ENCODE measurements at places on chromosomes 5 and 9. TPM values are rescaled to one million over a fixed set of nuclear protein-coding genes. Genes with fewer than 3 reads are reported as not detected.

DNA sequence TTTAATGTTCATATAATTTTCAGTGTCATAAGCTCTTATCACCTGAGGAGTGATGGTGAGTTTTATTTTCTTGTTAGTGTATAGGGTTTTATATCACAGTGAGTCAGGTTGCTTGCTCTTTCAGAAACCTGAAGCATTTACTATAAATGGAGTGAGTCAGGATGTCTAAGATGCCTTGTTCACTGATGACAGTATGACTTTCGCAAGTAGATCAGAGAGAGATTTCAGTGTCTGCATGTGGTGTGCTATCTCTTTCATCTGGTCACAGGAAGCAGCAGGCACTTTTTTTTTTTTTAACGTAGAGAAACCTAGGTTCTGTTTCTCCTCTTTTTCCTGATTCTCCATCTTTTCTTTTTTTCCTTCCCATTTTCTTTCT, 237.1 kb downstream of the DMRTA1 start:
- H3K4me3 ChIP-seq, result no peak overlapping the region
- H3K36me3 ChIP-seq, result no peaks in the 10 kb centered on the region
- no peak for DNase-seq
- no peak overlapping the region for H3K27ac ChIP-seq

DNA sequence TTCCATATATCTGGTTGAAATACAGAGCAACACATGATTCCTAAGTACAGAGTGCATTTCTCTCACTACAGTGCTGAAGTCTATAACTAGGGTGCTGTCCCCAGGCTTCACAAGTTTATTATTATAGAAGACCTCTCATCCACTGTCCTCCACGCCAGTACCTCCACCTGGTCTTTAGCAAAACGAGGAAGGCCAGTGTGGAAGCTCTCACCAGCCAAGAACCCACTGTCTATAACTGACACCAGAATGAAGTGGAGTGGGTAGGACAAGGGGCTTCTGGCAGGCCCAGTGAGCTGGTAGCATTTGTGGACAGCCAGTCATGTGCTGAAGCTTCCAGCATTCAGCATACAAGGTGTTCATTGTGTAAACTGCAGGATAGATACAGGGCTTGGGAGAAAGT, 430.7 kb downstream of the GADD45G start:
- DNase-seq, result no peak
- H3K4me3 ChIP-seq, result no peak overlapping the region
- H3K36me3 ChIP-seq, result no peaks in the 10 kb centered on the region
- H3K27ac ChIP-seq, result no peak overlapping the region
- H3K4me1 ChIP-seq, result no peaks in the 10 kb centered on the region

Gene NEURL1B
- total RNA-seq, result 34.1 TPM

Gene PGM5
- 573 TPM for total RNA-seq

DNA sequence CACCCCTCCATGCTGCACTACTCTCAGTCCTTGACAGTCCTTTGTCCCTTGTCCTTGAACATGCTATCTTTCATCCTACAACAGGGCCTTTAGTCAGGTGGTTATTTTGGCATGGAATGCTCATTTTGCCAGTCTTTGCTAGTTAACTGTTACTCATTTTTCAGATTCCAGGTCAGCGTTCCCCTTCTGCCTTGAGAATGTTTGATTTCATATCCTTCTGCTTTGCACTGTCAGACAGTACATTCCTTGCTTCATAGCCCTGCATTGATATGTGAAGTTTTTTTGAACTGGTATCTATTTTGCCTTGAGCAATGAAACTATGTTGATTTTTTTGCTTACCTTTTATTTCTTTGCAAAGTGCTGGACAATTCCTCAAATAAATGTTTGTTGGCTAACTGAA, 638.2 kb upstream of the SEMA6A start:
- DNase-seq, result no peak
- no peaks in the 10 kb centered on the region for H3K27me3 ChIP-seq
- H3K4me1 ChIP-seq, result no peaks in the 10 kb centered on the region
- no peaks in the 10 kb centered on the region for H3K36me3 ChIP-seq

Gene SCGB3A2
- not detected for total RNA-seq

Gene OMD
- 22.8 TPM for total RNA-seq

DNA sequence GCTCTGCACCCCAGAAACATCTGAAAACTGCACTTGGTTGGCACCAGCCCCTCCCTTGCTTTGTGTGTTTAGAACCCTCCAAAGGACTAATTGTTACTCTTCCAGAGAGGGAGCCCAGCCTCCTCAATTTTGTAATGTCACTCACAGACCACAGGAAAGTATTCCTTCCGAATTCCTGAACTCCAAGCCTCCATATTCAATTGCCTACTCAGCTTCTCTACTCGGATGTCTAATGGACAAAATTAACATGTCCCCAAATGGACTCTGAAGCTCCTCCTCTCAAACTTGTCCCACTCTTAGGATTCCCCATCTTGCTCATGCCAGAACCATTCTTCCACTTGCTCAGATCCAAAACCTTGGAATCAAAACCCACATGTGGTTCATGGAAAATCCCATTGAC, 3.9 kb upstream of the TMEM171 start:
- H3K27me3 ChIP-seq, result peaks cover 20% of the 10 kb centered on the region
- no peaks in the 10 kb centered on the region for H3K36me3 ChIP-seq
- H3K4me3 ChIP-seq, result no peak overlapping the region
- no peak overlapping the region for H3K27ac ChIP-seq
- no peak for DNase-seq

DNA sequence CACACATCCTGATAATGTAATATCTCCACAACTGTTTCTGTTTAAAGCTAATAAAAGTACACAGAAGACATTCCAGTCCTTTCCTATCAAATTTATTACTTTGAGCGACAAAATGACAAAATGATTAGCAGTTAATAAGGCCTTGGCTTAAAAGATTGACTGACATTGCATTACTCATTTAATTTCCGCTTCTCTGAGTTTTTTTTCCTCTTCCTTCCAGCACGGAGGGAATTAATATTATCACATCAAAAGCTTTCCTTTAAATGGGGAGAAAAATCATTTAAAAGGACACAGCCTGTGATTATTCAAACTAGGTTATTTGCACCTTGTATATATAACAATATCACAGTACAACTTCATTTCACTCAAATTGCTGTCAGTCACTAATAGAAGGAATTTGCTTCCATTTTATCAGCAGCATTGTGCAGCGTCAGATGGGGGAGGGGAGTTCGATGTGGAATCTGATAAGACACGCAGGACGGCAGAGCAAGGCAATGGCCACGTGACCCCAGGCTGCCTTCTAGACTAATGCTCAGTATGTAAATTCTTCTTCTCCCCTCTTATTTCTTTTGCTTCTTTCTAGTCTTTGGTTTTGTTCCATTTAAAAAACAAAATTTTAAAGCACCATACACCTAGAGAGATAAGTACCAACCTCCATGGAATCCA, 400.5 kb downstream of the IRX1 start:
- DNase-seq, result no peak
- no peaks in the 10 kb centered on the region for H3K4me1 ChIP-seq
- H3K27ac ChIP-seq, result no peak overlapping the region
- H3K36me3 ChIP-seq, result no peaks in the 10 kb centered on the region

DNA sequence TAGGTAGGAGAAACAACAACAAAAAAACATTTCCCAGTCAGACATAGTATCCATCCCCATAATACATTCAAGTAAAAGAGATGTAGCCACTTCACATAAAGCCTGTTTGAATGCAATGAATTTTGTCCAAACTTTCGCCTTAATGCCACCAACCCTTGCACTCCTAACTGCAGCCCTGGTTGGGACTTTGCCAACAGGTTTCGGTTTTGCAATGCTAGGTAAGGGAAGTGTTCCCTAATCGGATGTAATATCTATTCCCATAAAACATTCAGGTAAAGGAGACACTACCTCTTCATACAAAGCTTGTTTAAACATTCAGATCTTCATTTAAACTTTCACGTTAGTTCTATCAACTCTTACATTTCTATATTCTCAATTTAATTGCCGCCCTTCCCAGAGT, 336.1 kb downstream of the DRD1 start:
- H3K36me3 ChIP-seq, result no peaks in the 10 kb centered on the region
- no peaks in the 10 kb centered on the region for H3K27me3 ChIP-seq
- no peak overlapping the region for H3K4me3 ChIP-seq
- H3K4me1 ChIP-seq, result no peaks in the 10 kb centered on the region

DNA sequence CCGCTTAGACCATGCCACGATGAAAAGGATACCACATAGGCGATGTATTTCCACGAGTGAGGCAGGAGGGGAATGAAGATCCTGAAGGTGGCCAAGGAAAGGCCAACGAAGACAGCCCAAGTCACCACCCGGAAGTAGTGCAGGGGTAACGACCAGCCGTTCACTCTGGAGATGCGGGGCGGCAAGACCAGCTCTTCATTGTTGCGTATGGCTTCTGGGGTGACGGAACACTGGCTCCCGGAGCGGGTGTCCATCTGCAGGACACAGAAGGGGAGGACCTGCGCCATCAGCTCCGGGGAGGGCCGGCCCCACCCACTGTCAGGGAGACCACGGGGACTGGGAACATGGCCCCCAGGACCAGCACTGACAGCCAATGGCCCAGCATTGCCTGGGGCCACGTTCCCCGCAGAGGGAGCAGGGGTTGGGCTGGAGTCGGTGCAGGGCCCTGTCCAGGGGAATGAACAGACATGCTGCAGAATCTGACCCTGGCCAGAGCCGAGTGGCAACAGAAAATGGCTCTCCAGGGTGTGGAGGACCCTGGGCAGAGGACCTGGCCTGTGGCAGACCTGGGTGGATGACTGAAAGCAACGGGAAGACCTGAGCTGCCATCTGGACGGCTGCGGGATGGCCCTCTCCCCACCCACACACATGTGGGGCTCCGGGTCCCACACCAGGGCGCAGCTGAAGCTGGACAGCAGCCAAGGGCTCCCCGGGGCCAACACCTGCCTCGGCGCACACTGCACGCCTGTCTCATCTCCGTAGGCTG, 17.7 kb downstream of the ZDHHC11B start:
- H3K36me3 ChIP-seq, result peaks cover 28% of the 10 kb centered on the region
- H3K4me1 ChIP-seq, result peaks cover 2% of the 10 kb centered on the region
- no peak overlapping the region for H3K4me3 ChIP-seq
- no peaks in the 10 kb centered on the region for H3K27me3 ChIP-seq

GRCh38 chr9:89664010-89664409, 59.2 kb downstream of the GADD45G start:
- H3K4me3 ChIP-seq, result no peak overlapping the region
- no peaks in the 10 kb centered on the region for H3K36me3 ChIP-seq
- peaks cover 27% of the 10 kb centered on the region for H3K4me1 ChIP-seq
- DNase-seq, result no peak
- H3K27me3 ChIP-seq, result no peaks in the 10 kb centered on the region

Gene SAXO1
- not detected for total RNA-seq

- DNase-seq, result no peak
- no peak overlapping the region for H3K4me3 ChIP-seq
- no peaks in the 10 kb centered on the region for H3K27me3 ChIP-seq
- H3K4me1 ChIP-seq, result no peaks in the 10 kb centered on the region
Observed at GRCh38 chr5:79562351-79563246, 48.7 kb upstream of the HOMER1 start.

DNA sequence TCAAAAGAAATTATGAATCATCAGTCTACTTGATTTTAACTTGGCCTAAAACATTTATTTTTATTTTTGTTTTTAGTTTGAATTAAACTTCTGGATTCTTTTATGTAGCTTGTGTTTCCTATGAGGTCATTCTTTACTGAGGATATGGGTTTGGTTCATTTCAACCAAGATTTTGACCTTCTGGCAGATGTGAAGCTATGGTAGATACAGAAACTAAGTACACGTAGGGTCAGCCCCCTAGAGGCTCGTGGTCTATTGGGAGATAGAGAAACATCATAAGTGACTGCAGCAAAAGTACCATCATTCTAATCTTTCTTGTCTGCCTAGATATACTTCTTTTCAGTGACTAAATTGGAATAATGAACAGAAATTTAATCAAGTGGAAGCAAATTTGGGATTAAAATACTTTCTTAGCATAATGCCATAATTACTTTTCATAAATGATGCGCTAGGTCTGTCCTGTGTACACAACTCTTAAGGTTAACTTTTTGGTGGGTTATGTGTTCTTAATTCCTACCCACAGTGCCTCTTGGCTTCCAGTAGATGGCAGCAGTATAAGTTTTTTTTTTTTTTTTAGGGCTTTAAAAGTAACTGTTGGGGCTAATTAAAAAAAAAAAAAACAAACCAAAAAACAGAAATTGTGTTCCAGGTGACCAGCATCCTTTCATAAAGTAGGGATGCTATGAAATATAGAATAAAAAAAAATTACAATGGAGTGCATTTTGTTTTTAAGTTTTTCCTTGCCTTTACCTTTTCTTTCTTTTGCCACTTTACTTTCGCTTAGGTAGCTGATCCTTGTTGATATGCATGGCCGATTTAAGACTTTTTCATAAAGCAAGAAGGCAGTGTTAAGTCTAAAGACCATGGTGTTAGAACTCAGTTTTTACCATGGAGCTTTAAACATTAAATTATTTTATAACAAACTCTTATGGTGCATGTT, 49.9 kb downstream of the LRRTM2 start:
- no peaks in the 10 kb centered on the region for H3K27me3 ChIP-seq
- peaks cover 43% of the 10 kb centered on the region for H3K4me1 ChIP-seq

Gene PCDHA10
- 0.83 TPM for total RNA-seq

- no peak for DNase-seq
- peaks cover 9% of the 10 kb centered on the region for H3K27me3 ChIP-seq
- peaks cover 36% of the 10 kb centered on the region for H3K4me1 ChIP-seq
- H3K36me3 ChIP-seq, result no peaks in the 10 kb centered on the region
- H3K27ac ChIP-seq, result no peak overlapping the region
- H3K4me3 ChIP-seq, result no peak overlapping the region
Observed at GRCh38 chr9:137309368-137310188, 7.5 kb upstream of the NRARP start.

- H3K4me3 ChIP-seq, result no peak overlapping the region
- no peak overlapping the region for H3K27ac ChIP-seq
- H3K36me3 ChIP-seq, result no peaks in the 10 kb centered on the region
- H3K27me3 ChIP-seq, result no peaks in the 10 kb centered on the region
- H3K4me1 ChIP-seq, result no peaks in the 10 kb centered on the region
- no peak for DNase-seq
Observed at GRCh38 chr5:50415912-50416311, 25.2 kb downstream of the EMB start.

Gene VCAN
- 67.7 TPM for total RNA-seq

DNA sequence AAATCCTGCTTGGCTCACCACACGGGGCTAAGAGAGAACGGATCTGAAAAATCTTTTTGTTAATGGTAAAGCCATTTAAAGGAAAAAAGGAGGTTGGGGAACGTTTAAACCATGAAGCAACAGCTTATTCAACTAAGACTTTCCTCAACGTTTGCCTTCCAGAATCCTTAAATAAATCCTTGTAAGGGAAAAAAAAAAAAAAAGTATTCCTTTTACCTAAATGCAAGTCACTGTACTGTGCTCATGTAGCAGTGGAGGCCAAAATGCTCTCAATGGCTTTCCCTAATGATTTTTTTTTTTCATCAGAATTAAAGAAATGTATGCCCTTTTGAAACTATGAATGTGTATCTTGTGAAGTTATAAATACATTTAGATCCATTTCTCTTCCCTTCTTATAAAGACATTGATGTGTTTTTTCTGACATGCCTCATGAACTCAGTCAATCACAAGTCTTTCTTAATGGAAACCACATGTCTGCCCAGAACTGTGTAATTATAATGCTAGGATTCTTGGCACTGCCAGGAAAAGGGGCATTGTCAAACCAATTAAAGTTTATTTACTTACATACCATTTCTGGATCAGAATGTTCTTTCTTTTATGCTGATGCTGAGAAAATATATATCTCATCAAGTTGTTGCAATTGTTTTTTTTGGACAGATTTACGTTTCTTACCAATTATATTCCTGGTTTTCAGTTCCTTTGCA, 107.5 kb downstream of the EBF1 start:
- no peak for DNase-seq
- peaks cover 21% of the 10 kb centered on the region for H3K4me1 ChIP-seq
- peak overlapping the region; percentile 3 for H3K27ac ChIP-seq

Gene SH3TC2
- 2.4 TPM for total RNA-seq

- H3K36me3 ChIP-seq, result no peaks in the 10 kb centered on the region
- no peak for DNase-seq
- no peaks in the 10 kb centered on the region for H3K27me3 ChIP-seq
- no peak overlapping the region for H3K27ac ChIP-seq
Observed at GRCh38 chr9:4620881-4621555, 41.1 kb upstream of the PLPP6 start.
